Anterior cingulate cortex (tissue), 58 donors: ENCODE measurements at places on chromosomes 7 and 10.

DNA sequence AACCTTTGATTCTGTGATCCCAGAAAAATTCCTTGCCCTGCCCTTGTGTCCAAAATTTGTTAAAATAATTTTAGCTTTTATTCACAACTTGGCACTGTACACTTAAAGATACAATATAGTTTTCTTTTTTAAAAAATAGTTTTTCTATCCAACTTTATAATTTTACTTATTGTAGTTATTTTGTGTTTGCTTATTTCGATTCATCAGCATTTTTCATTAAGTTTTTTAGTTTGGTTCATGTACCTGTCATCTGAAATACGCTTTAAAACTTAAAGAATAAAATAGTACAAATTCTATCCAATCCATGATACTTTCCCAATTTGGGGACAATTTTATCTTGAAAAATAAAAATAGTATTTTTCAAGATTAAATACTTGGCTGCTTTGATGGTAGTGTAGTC lies 514.8 kb downstream of the AUTS2 start:
- DNase-seq: no peak

DNA sequence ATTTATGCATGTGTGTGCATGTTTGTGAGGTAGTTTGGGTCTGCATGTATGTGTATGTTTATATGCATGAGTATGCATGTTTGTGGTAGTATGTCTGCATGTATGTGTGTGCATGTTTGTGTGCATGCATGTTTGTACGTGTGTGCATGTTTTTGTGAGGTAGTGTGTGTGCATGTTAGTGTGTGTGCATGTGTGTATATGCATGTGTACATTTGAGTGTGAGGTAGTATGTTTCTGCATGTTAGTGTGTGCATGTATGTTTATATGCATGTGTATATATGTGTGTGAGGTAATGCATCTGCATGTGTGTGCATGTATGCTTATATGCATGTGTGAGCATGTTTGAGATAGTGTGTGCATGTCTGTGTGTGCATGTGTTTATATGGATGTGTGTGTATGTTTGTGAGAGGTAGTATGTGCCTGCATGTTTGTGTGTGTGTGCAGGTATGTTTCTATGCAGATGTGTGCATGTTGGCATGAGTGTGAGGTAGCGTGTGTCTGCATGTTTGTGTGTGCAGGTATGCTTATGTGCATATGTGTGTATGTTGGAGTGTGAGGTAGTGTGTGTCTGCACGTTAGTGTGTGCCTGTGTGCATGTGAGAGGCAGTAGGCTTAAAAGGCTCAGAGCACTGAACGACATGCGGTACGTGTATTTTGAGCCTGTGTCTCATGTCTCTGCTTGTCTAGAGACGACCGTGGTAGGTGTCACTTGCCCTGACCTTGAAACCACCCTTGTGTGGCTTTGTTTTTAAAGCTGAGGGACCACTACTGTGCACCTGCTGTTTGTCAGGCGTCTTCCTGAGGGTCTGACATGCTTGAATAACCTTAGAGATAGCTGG lies 43.7 kb downstream of the PFKP start:
- DNase-seq: no peak

- DNase-seq: no peak
Measured at GRCh38 chr7:116588225-116588624, 63.4 kb downstream of the CAV1 start.

- no peak for DNase-seq
Measured at GRCh38 chr7:87445897-87446296, 29.6 kb downstream of the ABCB4 start.

- no peak for DNase-seq
Measured at GRCh38 chr7:121306565-121306964, 22.2 kb upstream of the WNT16 start.

GRCh38 chr7:93198472-93198871 lies 27.8 kb downstream of the HEPACAM2 start:
- DNase-seq: no peak

DNA sequence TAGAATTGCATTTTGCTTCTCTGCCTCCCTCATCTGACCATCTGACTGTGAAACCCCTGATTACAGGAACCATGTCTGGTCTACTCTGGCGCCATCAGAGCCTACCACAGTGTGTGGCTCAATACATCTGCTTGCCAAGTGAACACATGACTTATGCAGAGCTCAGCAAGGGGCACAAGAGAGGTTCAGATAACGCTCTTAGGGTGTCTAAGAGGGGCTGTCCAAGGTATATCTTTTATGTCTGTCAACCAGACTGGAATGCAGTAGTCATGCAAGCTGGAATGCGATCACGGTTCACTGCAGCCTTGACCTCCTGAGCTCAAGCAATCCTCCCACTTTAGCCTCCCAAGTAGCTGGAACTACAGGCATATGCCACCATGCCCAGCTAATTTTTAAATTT lies 10.3 kb upstream of the RRP12 start:
- DNase-seq: no peak
